ENCODE measurements at places on chromosomes 2 and 18.

DNA sequence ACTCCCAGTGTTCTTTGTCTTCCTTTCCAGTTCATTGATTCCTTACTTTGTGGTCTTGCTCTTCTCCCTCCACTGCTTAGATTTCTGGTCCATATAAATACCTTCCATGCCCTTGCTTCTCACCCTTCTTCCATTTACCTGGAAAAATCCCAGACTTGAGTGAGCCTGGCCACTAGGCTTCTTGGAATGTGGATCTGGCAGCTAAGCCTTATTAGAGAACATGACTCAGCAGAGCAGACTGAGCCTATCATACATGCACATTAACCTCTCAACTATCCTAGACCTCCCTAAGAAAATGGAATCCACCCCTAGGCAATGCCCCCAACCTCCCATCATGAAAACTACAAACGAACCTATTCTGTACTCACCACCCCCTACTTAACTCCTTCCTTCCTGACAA is 127.7 kb downstream of the RHBDD1 start:
- no peak for DNase-seq

DNA sequence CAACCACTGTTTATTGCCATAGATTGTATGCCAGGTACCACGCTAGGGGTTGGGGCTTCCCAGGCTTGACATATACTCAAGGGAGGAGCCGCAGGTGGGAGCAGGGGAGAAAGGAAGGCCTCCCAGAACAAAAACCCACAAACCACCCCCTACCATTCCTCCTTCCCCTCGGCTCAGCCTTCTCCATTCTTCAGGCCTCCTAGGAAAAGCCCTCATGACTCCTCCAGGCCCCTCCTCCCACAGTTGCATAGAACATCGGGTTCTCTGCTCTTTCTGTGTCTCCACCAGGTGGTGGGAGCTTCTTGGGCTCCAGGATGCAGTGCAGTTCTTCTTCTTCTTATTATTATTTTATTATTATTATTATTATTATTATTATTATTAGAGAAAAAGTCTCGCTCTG is 80.3 kb downstream of the ZFP36L2 start:
- DNase-seq = no peak

DNA sequence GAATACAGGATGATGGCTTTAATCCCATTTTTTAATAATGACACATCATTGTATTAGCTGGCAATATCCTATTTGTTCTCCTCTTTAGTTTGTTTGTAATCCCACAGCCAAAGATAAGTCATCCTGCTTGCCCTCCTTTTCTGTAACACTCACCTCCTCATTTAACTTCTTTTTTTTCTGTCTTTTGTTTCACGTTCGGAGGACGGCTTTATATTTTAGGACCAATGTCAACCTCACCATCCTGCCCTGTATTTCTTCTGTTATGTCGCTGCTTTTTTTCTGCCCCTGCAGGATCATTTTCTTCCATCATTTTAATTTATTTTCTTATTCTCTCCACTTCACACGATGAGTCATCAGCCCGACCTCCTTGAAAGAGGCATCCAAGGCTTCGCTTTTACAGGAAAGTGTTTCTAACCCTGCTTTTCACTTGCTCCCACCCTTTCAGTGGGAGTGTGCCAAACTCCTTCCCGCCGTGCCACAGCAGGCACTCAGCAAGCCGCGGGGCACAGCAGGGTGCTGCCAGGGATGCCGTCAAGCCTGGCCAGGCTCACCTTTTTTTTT is 11.4 kb downstream of the RAB31 start:
- no peak for DNase-seq

DNA sequence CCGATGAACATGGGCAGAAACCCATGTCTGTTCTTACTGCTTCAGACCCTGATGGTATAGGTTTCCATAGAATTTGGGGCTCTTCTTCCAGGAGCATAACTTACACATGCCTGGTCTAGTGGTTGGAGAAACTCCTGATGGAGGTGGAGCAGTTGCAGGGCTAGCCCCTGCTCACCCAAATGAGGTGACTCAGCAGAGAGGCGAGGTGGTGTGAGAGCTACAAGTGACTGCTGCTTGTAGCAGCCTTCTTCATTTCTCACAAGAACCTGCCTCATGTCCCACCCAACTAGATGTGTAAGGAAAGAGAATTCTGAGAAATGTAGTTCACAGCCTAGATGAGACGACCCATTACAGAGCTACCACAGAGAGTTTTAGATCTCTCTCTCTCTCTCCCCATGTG is 105.3 kb downstream of the ZNF407 start:
- DNase-seq = no peak

- no peak for DNase-seq
These were observed 255.1 kb downstream of the METTL4 start for GRCh38 chr18:2316082-2316750.

DNA sequence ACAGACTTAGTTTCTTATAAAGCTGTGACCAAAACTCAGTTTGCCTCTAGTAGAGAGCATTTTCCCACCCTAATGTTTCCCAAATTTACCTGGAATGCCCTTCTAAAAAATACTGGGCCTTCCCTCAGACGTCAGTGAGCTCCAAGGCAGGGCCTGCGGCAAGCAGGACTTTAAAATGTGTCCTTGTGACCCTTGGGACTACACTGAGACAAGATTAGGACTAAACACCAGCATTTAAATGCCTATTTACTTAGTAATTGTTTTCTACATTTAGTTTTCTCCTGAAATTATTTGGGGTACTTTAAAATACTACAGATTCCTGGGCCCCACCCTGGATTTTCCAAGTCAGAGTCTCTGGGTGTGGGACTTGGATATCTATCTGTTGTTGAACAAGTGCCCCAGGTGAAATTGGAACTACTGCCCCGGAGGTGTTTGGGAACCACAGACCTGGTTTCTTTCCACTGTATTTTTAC is 14.3 kb downstream of the GATA6 start:
- no peak for DNase-seq

DNA sequence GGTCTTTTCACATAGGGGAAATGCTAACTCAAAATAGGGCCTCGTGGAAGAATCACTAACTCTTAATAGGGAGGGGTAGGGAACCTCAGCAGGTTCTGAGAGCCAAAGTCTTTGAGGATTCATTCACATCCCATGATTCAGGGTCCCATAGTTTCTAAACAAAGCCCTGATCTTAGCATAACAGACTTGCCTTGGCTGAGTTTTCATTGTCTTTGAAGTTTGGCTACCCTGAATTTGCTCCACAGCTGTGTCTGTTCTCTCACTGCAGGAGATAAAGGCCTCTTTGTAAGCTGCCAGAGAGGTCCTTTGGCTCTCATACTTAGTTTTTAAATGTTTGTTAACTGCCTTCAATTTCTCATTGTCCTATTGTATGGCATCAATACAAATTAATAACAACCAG is 54.5 kb downstream of the ZDBF2 start:
- no peak for DNase-seq

DNA sequence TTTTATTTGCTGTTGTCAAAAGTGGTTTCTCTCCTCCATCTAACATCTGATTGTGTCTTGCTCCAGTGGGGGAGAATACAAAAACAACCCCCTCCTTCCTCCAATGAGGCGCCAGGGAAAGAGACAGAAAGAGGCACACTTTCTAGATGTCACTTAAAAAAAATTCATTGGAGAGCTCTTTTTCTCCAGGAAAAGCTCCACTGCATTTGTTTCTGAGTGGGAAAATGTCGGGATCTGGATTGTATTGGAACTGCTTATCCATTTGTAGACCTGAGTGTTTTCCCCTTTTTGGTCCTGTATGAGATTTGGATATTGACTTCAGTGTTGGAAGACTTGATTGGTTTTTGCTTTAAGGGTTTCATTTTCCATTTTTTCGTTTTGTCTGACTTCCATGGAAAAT is 995 bp downstream of the MBD5 start:
- no peak for DNase-seq

Measured in stimulated activated CD4-positive, alpha-beta T cell treated with anti-CD3 and anti-CD28 coated beads, Interleukin-1b, Interleukin-23, amount 100 ng/mL, for 1 hour (primary cell).